ENCODE measurements at places on chromosomes 5 and 9.
A peak's percentile ranks its signal among the peaks of the same experiment; 100 is the strongest.

GRCh38 chr9:124934290-124934689 lies 6.6 kb downstream of the GOLGA1 start:
- ATAC-seq, result no peak

- no peak for ATAC-seq
Observed at GRCh38 chr9:106970219-106970975, 107.4 kb downstream of the ZNF462 start.

GRCh38 chr9:107137495-107138202 lies 145.4 kb upstream of the RAD23B start:
- ATAC-seq, result peak; percentile 80

GRCh38 chr5:43316421-43316820 lies 3.2 kb upstream of the HMGCS1 start:
- no peak for ATAC-seq

- peak; percentile 88 for ATAC-seq
Observed at GRCh38 chr9:97386733-97387503, 25.0 kb upstream of the TDRD7 start.

DNA sequence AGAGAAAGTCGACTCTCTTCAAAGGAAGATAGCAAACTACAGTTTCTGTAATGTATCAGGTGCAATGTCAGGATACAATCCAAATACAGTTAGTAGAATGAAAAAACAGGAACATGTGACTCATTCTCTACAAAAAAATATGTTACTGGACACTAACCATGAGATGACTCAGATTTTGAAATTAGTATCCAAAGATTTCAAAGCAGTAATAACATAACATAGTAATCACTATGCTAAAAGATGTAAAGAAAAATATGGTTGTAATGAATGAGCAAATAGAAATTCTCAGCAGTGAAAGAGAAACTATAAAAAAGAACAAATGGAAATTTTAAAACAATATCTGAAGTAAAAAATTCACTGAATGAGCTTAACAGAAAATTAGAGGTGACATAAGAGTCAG lies 42.3 kb downstream of the SHOC1 start:
- ATAC-seq, result no peak

- ATAC-seq, result no peak
Observed at GRCh38 chr5:133821311-133821741, 147.1 kb downstream of the C5orf15 start.

DNA sequence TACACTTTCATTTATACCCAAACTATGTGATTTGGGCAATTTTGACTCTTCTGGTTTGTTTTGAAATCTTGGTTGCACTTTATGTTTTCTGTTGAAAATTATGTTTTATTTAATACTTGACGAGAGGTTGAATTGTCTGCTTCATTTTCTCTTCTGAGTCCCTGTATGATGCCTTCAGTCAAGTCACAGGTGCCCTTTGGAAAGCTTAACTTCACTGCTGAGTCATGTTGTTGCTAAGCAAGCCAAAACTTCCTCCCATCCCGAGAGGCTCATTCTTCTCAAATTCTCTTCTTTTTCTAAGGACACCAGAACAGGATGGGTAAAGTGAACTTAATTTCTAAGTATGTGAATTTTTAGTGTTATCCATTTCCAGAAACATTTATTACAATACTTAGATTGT lies 455.3 kb upstream of the PTGER4 start:
- ATAC-seq, result peak; percentile 8

- no peak for ATAC-seq
Observed at GRCh38 chr9:95074632-95075031, 242.9 kb downstream of the FANCC start.

All from motor neuron (in vitro differentiated cells).